ENCODE measurements at places on chromosomes 2 and 18. TPM values are rescaled to one million over a fixed set of nuclear protein-coding genes. Genes with fewer than 3 reads are reported as not detected.

DNA sequence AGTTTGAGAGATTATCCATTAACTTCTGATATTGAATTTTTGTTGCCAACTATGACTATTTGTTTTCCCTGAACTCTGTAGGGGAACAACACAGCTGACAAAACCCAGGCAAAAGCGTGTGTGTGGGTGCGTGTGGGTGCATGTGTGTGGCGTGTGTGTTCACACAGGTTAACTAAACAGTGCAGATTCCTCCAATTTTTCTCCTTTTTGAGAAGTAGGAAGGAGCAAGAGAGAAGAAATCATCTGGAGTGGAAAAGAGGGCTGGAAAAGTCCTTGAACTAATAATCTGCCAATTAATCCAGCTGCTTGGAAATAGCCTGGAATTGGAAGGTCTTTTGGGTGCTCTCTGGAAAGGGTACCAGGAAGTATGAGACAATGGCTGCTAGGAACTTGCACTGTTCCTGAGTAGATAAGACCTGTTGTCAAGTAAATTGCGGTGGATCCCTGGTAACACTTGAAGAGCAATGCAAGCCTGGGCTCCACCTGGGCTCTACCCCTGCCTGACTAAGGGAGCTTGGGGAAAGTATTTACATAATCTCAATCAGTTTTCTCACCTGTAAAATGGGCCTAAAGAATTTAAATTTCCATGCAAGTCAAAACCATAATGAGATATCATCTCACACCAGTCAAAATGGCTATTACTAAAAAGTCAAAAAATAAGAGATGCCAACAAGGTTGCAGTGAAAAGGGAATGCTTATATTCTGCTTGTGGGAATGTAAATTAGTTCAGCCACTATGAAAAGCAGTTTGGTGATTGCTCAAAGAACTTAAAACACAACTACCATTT lies 40.5 kb upstream of the IL1R1 start:
- DNase-seq: no peak

DNA sequence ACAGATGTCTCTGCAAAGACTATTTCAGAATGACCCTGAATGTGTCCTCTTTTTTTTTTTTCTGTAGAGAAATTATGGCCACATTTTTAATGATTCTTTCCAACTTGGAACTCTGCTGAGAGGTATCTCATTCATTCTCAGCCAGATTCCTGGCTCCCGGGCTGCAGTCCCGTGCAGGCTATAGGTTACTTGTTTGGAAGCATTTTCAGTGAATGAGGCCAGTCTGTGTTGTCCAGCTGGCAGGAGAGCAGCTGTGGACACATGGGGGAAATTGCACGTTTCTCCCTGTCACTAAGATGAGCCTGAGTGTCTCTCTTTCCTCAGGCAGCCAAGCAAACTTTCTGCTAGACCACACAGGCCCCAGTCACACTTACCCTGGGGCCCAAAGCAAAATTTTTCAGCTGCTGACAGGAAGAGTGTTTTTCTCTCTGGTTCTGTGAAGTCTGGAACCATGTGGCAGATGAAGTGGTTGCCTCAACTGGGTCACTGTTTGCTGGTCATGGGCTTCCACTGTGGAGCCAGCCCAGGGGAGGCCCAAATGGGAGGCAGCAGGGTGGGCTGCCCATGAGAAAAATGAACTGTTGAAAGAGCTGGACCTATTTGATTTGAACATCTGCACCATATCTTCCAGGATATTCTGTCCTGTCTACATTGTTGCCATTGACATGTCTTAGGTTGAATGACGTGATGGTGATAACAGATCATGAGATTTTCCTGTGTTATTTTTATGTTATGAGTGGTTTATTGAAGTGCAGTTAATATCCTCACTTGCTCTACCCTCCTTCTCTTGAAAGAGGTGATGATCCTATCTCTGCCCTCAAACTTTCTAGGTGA lies 431.2 kb downstream of the LPIN1 start:
- no peak for DNase-seq

DNA sequence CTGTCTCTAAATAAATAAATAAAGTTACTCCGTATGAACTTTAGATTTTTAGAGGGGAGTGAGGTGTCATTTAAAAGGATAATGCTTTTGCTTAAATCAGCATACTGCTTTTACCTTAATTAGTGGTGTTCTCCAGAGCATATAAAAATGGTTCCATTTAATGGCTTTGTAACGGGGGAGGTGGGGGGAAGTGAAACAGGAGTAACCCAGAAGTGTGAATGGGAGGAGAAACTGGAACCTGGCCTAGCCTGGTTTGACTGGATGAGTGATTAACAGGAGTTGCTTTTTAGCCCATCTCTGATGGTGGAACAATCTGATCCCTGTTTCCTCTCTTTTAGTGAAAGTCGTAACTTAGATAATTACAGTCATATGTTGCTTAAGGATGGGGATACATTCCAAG lies 1.6 kb downstream of the CNDP2 start:
- DNase-seq: no peak

DNA sequence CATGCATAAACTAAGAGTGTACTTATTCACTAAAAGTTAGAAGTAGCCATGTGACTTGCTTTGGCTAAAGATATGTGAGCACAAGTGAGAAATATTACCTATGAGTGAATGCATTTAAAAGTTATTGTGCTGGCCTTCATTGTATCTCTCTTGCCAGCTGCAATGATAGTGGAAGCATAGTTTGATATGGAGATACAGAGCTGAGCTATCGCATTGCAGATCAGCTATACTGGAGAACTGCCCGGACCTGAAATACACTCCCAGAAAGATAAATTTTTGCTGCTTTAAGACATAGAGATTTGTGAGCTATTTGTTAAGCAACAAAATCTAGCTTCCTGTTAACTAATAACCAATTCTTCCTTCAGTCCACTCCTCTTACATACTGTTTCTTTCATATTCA lies 571.1 kb downstream of the CPS1 start:
- DNase-seq: no peak

GRCh38 chr18:49225160-49225559 lies 235.3 kb downstream of the DYM start:
- no peak for DNase-seq

DNA sequence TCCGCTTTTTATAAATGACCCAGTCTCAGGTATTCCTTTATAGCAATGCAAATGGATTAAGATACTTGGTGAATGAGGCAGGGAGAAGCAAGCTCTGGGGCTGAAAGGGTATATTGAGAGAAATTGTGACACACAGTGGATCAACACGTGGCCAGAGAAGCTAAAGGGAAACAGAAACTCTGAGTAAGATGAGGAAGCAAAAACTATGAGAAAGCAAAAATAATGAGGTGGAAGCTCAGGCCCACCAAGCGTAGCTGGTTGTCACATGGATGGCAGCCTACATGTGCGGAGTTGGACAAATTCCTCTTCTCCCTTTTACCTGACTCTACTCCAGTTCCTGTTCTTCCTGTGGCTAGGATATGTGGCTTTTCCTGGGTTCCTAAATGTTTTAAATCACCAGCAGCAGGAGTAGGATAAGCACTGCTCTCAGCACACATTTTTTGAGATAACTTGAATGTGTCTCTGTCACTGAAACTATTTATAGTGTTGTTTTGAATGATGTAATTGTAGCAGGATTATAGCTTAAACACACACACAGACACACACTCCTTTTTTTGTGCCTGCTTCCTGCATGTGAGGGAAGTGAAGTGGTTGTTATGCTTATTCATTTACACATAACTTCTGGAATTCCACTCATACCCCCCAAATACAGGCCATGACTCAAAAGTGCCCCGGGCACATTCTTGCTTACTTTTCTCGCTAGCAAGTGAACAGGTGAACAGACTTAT lies 30.1 kb upstream of the EPC2 start:
- DNase-seq: no peak

GRCh38 chr2:42042631-42043355 lies 5.0 kb upstream of the PKDCC start:
- DNase-seq: no peak

DNA sequence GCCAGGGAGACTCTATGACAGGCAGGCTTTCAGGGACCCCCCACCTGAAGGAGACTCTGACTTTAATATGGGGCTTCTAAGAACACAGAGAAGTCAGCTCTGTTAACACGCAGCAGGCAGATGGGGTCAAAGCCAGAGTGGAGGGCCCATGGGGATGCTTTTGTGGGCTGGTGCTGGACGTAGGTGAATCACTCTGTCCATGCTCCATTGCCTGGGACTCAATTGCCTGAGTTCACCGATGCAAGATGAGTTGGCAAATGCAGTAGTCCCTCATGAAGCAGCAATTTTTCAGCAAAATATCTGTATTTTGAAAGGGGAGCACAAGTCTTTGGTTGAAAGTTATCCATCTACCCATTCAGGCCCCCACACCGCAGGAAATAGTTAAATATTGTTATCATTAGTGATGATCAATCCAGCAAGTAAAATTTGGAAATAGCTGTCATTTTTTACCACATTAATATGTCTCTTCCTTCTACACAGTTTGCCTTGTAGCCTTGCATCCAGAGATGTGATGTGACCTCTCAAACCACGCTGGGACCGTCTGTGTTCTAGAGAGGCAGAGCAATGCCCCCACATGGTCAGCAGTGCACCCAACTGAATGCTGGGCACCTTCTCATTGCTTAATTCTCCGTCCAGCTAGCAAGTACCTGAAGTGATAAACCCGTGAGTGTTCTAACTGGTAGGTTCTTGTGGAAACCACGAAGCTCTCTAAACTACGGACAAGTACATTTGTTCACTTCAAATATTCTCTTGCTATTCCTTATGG lies 34.8 kb upstream of the FAM110C start:
- DNase-seq: no peak

GRCh38 chr2:186181625-186182024 lies 304.4 kb upstream of the ZC3H15 start:
- DNase-seq: no peak

GRCh38 chr2:10007921-10008808 lies 35.2 kb upstream of the KLF11 start:
- no peak for DNase-seq

- no peak for DNase-seq
Measured at GRCh38 chr2:217219164-217219520, 359.3 kb upstream of the TNP1 start.

GRCh38 chr2:74131901-74132300 lies 15.8 kb downstream of the BOLA3 start:
- DNase-seq: no peak

DNA sequence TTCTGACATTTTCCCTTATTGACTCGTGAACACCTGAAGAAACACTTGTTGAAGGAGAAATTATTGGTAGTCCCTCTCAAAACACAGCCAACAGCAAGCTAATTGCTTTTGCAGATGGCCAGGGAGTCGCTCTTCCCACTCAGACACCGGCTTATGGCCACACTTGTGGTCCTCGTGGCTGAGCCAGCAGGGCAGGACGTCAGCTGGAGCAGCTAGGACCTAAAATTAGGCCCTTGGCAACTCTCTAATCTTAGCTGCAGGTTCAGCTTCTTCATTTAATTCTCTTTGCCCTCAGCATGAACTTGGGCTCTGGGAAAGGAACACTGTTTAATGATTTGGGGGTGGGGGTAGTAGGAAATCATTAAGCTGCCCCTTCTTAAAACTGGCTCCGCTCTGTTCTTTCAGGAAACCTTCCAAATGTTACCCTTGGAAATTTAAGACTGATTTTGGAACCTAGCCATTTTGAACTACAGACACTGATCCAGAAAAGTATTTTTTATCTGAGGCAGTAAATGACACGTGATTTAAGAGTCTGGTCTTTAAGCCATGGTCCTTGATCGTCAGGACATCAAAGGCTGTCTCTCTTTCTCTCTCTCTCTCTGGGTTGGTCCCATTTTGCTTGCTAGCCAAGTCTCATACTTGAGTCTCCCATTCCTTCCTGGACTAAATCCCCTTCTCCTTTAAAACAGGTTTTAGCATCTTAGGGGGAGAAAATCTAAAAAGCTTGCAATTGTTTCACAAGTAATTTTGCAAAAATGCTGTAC lies 77.5 kb downstream of the CDK15 start:
- no peak for DNase-seq

- no peak for DNase-seq
Measured at GRCh38 chr18:2236232-2236631, 335.1 kb downstream of the METTL4 start.

DNA sequence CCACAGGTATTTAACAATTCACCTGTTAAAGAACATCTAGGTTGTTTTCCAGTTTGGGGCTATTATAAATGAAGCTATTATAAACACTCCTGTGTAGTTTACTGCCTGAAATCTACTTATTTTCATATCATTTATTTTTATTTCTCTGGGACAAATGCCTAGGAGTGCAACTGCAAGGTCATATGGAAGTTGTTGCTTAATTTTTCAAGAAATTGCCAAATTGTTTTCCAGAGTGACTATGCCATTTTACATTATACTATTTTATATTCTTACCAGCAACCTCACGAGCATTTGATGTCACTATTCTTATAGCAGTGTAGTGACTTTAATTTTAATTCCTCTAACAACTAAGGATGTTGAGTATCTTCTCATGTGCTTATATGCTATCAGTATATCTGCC lies 298.4 kb downstream of the EXOC6B start:
- DNase-seq: no peak

- no peak for DNase-seq
Measured at GRCh38 chr18:38611036-38611964, 1045.7 kb upstream of the CELF4 start.

The CMPK2 gene
- 0.49 TPM for total RNA-seq

The LBX2 gene
- not detected for total RNA-seq

The ACADL gene
- total RNA-seq: not detected

The FOXD4L1 gene
- not detected for total RNA-seq

The TSPYL6 gene
- total RNA-seq: not detected

The ALPI gene
- not detected for total RNA-seq

The PPM1B gene
- 31.2 TPM for total RNA-seq

The TFPI gene
- total RNA-seq: 735 TPM

The TXNL1 gene
- total RNA-seq: 74.0 TPM

The FSHR gene
- not detected for total RNA-seq

The TOGARAM2 gene
- 0.23 TPM for total RNA-seq

The TNFRSF11A gene
- 89.9 TPM for total RNA-seq

The GALNT14 gene
- 16.8 TPM for total RNA-seq

Measured in endothelial cell (in vitro differentiated cells).